Purkinje cell (primary cell): ENCODE measurements at places on chromosomes 16 and 17. TPM values are rescaled to one million over a fixed set of nuclear protein-coding genes. Genes with fewer than 3 reads are reported as not detected.

Gene KRTAP4-3
- polyA plus RNA-seq, result not detected in 2 replicates

Gene CES5A
- polyA plus RNA-seq, result not detected in 2 replicates

Gene KRTAP17-1
- polyA plus RNA-seq, result not detected in 2 replicates

Gene MYL11
- polyA plus RNA-seq, result not detected in 2 replicates

Gene WFIKKN1
- polyA plus RNA-seq, result 0.16 and 0.27 TPM in 2 replicates
